ENCODE measurements at places on chromosomes 2 and 18.

GRCh38 chr2:180618570-180618969 is 361.8 kb upstream of the UBE2E3 start:
- DNase-seq, result no peak

DNA sequence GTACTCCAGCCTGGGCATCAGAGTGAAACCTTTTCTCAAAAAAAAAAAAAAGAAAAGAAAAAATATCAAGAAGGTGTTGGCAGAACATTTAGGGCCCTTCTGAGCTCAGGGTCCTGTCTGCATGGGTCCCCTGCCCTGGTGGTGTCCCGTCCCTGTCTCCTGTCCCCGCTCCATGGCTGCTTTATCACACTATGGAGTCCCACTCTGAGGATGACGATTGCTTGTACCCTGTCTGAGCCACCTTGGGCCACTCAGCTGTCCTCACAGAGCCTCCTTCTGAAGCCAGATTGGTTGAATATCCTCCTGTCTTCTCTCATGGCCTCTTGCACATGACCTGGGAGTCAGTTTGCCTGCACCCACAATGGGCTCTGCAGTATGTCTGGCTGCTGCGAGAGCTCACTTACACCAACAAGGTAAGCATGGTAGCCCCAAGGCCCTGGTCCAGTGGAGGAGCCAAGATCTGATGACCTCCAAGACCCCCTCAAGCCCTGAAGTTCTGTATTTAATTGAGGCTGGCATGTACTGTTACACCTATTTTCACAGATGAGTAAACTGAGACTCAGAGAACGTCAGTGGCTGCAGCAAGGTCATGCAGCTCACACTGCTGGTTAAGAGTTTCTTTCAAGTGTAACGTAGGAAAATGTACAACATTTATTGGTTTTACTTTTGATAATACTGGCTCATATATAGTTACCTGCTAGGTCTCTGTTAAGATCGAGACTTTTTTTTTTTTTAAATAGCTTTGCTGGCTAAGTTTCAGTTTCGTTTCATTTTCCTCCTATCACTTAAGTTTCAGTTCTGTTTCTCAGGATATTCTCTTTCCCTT is 16.9 kb upstream of the ZCCHC2 start:
- peak; percentile 29 for DNase-seq

GRCh38 chr2:19540739-19541525 is 182.5 kb upstream of the OSR1 start:
- no peak for DNase-seq

GRCh38 chr2:68828887-68829708 is 42.1 kb downstream of the BMP10 start:
- peak; percentile 68 for DNase-seq

DNA sequence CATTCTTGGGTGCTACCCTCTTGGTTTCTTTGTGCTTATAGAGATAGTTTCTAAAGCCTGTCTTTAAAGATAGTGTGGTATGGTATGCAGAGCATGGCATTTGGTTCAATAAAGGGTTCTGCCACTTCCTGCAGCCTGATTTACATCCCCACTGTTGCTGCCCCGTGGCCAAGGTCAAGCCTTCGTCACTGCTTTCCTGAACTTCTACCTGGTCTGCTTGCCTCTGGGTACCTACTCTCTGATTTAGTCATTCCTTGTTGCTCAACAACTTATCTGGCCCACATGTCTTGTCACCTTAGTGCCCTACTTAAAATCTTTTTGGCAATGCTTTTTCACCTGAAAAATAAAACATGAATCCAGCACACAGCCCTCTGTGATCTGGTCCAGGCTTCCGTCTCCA is 352.9 kb downstream of the LPIN1 start:
- no peak for DNase-seq

- no peak for DNase-seq
Measured at GRCh38 chr2:165792104-165792454, 2.0 kb downstream of the GALNT3 start.

- DNase-seq, result no peak
Measured at GRCh38 chr2:171521361-171522051, 768 bp upstream of the CYBRD1 start.

DNA sequence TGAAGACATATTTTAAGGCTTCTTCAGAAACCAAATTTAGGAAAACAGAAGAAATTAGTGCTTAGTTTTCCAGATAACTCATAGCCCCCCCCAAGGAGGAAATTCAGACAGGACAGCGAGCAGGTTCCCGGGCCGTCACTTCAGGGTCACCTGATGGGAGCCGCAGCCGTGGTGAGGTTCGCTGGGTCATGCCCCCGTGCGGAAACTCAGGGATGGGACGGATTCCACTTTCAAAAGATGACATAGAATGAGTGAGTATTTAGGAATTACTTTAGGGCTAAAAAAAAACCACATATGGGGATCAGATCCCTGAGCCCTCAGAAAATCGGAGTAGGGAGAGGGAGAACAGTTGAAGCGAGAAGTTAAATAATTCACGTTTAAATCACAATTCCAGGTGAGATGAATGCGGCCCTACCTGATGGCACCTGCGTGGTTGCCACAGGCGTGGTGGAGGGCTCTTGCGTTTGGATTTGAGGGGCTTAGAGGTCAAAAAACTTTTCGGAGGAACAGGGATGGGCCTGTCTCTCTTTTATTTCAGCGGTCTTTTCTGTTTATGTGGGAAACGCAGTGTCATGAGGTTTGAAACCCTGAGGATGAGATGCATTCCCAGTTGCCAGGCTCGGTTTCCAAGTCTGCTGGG is 114.4 kb downstream of the NFATC1 start:
- no peak for DNase-seq

DNA sequence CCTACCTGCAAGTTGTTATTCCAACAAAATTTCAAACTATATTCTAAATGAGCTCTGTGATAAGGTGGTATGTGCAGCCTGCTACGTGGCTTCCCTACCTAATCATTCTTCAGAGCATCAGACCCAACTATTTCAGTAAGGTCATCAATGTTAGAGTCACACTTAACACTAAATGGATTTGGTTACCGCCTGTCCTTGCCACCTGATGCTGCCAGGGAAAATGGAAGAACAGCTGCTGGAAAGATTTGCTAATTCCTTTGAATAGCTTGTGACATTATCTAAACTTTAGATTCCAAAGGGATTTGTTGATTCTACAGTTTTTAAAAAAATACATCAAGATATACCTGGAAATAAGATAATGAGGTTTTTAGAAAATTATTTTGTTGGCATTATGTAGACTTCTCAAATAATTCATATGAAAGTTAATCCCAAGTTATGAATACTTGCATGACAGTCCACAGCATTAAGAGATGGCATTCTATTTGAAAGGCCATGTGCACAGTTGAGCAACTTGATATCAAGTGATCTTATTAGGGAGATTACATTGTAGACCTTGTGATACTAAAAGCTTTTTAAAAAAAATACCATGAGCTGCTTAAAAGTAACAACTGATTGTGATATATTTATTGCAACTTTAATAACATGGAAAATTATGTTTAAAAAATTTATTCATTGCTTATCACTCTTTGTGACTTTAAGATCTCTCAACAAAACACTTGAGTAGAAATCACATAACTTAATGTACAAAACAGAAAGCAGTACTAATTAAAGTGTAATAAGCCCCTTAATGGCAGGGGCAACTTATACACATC is 98.3 kb upstream of the UGP2 start:
- no peak for DNase-seq

DNA sequence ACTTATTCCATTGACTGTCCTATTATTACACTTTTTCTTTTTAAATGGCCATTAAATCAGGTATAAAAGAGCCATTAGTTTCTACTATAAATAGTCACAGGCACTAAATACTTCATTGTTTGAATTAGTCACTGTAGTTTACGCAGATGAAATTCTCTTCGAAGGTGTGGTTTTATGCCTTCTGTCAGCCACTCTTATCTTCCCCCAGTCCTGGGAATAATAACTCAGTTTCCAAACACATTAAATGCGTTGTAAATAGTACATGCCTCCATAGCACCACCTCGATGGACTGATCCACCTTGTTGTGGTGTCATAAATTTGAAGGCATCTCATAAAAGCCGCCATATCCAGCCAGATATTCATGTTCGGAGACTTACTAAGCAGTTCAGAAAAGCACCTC is 72.1 kb upstream of the PARD3B start:
- no peak for DNase-seq

GRCh38 chr2:223161873-223162458 is 110.0 kb downstream of the KCNE4 start:
- DNase-seq, result no peak

- peak; percentile 62 for DNase-seq
Measured at GRCh38 chr2:191030521-191031154, 16.7 kb upstream of the STAT1 start.

GRCh38 chr2:12106440-12107080 is 360.1 kb downstream of the LPIN1 start:
- no peak for DNase-seq

GRCh38 chr2:216653931-216654365 is 20.7 kb downstream of the IGFBP2 start:
- no peak for DNase-seq

DNA sequence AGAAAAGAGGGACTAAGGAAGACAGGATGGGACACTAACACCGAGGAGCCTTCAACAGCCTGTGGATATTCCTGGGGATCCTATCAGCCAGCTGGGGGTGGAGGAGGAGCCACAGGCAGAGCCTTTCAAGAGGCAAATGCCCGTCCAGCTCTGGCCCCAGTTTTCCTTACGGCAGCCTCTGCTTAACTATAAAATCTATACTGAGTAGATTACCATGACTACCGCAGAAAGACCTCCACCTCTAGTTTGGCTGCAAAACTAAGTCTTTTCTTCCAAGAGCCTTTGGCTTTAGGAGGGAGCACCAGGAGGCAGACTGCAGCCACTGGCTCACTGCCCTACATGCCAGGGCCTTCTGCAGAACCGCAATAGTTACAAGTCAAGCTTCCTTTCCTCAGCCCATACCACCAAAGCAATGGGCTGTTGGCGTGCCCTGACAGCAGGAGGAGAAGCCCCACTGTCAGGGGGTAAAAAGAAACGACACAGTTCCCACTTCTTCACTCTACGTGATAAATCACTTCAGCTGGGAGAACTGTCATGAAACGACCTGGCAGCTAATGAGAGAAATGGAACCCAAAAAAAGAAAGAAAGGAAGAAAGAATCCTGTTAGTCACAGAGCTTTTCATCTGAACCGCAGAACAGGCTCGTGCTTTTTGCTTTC is 25.1 kb upstream of the CREB1 start:
- DNase-seq, result no peak

GRCh38 chr2:12347066-12347493 is 369.7 kb upstream of the TRIB2 start:
- no peak for DNase-seq

GRCh38 chr2:16093639-16094529 is 153.5 kb downstream of the MYCN start:
- no peak for DNase-seq

- DNase-seq, result no peak
Measured at GRCh38 chr2:156891609-156892008, 365.9 kb upstream of the GALNT5 start.

GRCh38 chr2:182210669-182211068 is 216.2 kb downstream of the PDE1A start:
- DNase-seq, result no peak

DNA sequence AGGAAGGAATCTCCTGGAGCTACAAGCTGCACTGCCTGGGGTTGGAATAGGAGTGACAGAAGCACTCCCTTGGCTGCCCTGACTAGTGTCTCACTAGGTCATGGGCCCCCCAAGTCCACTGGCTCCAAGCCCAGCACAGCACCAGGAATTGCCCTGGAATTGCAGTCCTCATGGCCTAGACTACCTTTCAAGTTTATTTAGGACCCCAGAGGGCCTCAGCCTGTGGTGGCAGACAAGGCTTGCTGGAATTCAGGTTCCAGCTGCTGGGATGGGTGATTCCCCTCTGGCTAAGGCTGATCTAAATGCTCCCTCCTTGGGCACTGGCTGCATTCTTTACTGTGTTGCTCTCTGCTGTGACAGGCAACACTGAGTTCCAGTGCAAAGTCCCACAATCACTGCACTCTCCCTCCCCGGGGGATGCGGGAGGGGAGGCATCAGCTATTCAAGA is 14.0 kb downstream of the STRADB start:
- no peak for DNase-seq
